ENCODE measurements at places on chromosomes 11 and 22. TPM values are rescaled to one million over a fixed set of nuclear protein-coding genes. Genes with fewer than 3 reads are reported as not detected.

The UPK3A gene
- total RNA-seq: not detected

The FAT3 gene
- not detected for total RNA-seq

GRCh38 chr11:334264-334994, 13.8 kb upstream of the IFITM3 start:
- DNase-seq: no peak

- peak; percentile 93 for DNase-seq
These were observed 3.6 kb upstream of the APOBEC3A start for GRCh38 chr22:38953577-38954413.

DNA sequence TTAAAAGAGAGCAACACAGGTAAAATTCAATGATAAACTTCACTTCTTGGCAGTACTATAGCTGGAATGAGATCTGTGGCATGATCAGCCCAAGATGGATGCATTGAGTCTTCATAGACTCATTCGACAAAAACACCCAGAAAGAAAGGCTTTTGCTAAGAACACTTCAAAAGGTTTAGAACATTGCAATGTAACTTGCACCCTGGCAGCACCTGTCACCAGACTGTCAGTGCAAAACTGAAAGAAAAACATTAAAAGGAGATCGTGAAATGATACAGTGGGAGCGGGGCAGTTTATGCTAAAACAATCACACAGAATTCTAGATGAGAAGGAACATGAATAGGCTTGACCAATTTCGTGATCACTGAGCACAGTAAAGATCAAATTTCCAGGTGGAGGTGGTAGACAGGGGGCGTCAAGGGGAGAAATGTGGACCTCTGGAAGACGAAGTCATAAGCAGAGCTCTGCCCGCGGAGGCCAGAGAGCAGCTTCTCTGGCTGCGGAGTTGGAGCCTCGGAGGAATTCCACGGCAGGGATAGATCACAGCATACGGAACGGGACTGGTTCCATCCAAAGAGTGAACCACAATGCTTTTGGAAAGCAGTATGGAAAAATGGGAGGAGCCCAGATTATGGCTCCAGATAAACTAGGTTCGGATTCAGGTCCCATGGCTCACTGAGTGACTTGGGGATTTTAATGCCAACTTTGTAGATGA, 11.9 kb downstream of the VSIG10L2 start:
- DNase-seq: no peak

DNA sequence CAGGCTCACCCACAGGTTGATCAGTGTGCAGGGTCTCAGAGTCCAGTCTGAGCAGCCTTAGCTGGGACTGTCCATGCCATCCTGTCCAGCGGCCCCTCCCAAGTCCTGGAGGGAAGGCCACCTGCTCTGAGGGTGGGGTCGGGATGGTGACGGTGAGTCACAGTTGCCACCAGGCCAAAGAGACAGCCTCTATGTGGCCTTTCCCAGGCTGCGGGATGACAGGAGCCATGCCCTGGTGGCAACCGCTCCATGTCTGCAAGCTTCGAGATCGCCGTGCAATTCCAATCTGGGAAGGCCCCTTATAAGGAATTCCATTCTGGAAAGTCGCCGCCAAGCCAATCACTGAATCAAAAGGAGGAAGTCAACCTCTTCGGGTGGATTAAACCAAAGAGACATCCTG, 47.5 kb downstream of the RTL6 start:
- no peak for DNase-seq

DNA sequence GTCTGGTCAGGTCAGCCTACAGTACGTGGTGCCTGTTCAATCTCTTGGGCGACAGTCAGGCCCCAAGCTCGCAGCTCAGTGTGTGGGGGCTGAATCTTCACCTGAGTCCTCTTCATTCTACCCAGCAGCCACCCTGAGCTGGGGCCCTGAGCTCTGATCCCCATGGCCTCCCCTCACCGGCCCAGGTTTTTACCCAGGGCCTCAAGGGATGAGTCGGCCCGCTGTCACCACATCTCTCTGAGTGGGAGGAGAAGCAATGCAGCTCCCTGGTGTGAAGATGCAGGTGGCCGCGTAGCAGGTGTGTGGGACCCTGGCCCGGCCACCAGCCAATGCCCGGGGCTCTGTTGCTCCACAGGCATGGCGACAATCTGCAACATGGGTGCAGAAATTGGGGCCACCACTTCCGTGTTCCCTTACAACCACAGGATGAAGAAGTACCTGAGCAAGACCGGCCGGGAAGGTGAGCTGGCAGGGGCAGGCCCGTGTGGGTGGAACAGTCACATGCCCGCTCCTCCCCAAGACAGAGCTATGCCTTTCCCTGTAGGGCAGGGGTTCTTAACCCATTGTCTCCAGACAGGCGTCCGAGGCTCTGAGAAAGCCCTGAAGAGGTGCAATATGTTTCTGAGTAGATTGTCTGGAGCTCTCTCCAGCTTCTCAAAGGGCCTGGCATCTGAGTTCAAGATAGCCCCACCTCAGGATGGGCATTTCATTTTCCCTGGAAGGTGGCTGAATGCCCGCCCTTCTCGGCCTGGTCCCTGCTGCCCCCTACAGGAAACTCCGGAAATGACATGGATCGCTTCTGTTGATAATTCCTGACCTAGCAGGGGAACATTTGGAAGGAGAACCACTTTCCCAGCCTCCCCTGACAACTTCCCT, 26.9 kb downstream of the POLR3H start:
- peak; percentile 54 for DNase-seq

GRCh38 chr11:73493956-73494598, 103.8 kb downstream of the FAM168A start:
- no peak for DNase-seq
